AG04450 (cell line): ENCODE measurements at places on chromosomes 3 and 15. TPM values are rescaled to one million over a fixed set of nuclear protein-coding genes. Genes with fewer than 3 reads are reported as not detected.

The CCR3 gene
- not detected in 2 replicates for polyA plus RNA-seq

The CATSPER2 gene
- 0.87 and 0.96 TPM in 2 replicates for polyA plus RNA-seq

DNA sequence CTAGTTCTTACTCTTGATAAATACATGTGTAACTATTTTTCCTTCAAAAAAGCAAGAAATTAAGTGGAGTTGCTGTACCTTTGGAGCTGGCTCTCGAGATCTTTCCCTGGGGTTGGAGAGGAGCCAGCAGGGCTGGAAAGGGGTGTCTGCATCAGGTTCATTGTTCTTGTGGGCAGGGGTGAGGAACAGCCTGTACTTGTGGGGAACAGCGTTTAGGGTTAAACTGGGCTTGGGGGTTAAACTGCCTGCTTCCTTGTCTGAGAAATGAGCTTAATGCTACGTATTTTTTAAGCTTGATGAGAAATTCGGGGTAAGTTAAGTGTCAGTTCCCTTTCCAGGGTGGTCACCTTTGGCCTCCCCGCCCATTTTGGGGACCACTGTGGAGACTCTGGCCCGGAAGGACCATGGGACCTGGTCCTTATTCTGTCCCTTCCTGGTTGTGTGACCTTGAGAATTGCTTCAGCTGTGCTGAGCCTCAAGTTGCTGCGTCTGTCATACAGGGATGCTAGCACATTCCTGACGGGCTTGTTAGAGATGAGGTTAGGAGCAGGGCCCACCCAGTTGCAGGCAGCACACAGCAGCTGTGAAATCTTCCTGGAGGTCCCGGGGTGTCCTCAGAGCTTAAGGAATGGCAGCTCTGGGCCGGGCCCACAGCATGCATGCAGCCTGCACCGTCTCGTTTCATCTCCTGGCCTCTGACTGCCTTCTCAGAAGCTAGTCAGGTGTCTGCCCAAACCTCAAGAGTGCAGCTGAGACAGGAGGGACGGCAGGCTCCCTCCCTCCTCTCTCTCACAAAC, 11.6 kb downstream of the H1-8 start:
- DNase-seq, result no peak

DNA sequence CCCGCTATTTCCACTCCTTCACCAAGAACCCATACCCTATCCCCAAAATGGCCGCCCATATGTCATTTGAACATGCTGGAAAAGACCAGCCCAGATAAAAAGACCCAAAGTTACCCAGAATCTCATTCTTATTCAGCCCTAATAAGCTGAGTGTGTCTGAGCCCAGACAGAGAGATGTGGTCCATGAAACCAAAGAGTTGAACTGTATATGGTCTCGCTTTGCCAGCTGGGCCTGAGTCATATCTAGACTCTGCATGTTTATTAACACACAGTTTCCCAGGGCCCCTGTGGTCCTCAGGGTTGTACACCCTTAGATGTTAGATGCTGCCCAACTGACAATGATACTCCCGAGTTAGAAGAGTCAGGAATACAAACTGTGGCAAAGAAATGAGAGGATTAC, 201.9 kb upstream of the STRIT1 start:
- DNase-seq, result no peak

GRCh38 chr15:32682977-32683630, 34.7 kb upstream of the GREM1 start:
- DNase-seq, result no peak

DNA sequence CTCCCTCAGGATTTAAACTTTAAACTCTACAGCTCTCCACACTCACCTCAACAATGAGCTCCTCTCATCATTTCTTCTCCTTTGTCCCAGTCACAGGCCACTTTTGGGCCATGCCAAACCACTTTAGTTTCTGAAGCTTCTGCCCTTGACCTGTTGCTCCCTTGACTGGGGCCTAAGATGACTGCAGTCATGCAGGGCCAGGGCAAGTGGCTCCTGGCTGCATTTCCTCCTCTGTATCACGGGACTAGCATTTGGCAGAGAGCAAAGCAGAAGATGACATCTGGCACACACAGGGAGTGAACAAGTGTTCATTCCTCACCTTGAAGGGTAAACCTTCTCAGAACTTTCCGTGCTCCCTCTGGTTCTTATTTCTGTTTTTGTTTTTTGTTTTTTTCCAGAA, 136.9 kb downstream of the PDE8A start:
- no peak for DNase-seq
